Adrenal gland (tissue), 19 donors: ENCODE measurements at places on chromosomes 7 and 10. TPM values are rescaled to one million over a fixed set of nuclear protein-coding genes. Genes with fewer than 3 reads are reported as not detected.

The MBL2 gene
- polyA plus RNA-seq, result not detected

The KLLN gene
- 0.84 TPM for polyA plus RNA-seq

- no peak overlapping the region for H3K27ac ChIP-seq
- no peaks in the 10 kb centered on the region for H3K27me3 ChIP-seq
- H3K4me1 ChIP-seq, result no peaks in the 10 kb centered on the region
- no peaks in the 10 kb centered on the region for H3K36me3 ChIP-seq
Observed at GRCh38 chr10:95716466-95716865, 22.7 kb upstream of the TCTN3 start.

DNA sequence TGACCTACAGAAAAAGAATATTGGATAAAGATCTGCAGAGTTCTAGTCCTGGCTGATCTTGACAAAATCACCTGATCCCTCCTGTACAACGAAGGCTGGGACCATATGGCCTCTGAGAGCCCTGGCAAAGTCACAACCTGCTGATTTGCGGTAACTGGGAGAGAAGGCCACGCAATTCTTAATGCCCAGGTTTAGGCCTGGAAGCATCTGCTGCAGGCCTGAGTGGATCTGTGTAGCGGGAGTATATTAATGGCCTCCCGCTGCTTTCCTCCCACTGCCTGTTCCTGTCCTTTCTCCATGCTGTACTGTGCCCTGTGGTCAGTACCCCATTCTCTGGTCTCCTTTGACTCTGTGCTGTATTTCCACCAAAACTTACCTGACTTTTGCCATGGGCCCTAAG, 24.2 kb downstream of the AKR1B1 start:
- peaks cover 14% of the 10 kb centered on the region for H3K4me1 ChIP-seq
- no peak overlapping the region for H3K4me3 ChIP-seq
- DNase-seq, result no peak
- no peaks in the 10 kb centered on the region for H3K36me3 ChIP-seq
- peak overlapping the region; percentile 40 for H3K27ac ChIP-seq

DNA sequence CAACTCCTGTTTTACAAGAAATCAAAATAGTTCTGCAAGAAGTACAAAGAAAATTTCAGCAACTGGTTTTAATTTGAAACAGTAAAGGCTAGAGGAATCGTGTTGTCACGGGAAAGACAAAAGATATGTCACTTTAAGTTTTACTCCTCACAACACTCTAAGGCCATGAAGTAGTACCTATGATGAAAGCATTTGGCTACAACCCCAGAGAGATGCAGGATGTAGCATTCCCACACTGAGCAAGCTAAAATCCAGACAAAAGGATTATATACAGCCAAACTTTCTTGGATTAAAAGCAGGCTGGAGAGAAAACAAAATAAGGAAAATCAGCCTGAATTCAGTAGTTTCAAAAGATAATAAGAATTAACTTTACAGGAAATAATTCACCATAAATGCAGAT, 245.5 kb upstream of the STEAP1 start:
- H3K27me3 ChIP-seq, result no peaks in the 10 kb centered on the region
- DNase-seq, result no peak
- H3K36me3 ChIP-seq, result no peaks in the 10 kb centered on the region
- no peaks in the 10 kb centered on the region for H3K4me1 ChIP-seq

- H3K36me3 ChIP-seq, result no peaks in the 10 kb centered on the region
- H3K4me1 ChIP-seq, result peaks cover 14% of the 10 kb centered on the region
- DNase-seq, result no peak
- no peaks in the 10 kb centered on the region for H3K27me3 ChIP-seq
Observed at GRCh38 chr10:11697718-11698527, 44.3 kb upstream of the ECHDC3 start.

The TRIM50 gene
- 0.56 TPM for polyA plus RNA-seq

DNA sequence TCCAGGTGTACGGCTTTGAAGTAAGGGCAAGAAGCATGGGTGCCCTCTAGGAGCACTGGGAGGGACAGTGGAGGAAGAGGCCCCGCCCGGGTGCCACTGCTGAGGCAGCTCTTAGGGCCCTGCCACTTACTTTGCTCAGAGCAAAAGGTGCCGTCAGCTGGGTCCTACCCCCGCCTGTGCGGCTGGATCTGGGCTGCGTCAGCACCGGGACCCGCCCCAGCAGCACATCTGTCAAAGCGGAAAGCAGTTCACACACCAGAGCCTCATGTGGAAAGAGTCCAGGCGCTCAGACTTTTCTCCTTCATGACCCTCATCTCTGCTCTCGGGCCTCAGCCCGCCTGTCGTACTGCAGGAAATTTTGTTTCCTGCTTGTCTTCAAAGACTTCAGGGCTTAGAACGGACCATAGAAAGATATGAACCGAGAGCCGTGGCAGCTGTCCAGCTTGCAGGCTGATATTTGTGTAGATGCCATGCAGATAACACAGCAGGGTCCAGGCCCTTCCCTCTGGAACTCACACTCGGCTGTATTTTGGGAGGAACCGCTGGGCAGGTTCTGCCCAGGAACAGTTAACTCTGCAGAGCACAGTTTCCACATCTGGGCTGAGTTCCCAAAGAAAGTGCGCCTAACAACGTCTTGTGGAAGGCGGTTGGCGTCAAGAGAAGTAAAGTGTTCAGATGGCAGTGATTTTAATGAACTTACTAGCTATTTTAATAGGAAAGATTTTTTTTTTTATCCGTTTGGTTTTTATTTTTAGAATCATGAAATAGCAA, 44.3 kb upstream of the PRKAR1B start:
- no peaks in the 10 kb centered on the region for H3K27me3 ChIP-seq
- no peak overlapping the region for H3K4me3 ChIP-seq
- peaks cover 16% of the 10 kb centered on the region for H3K4me1 ChIP-seq
- H3K36me3 ChIP-seq, result peaks cover 11% of the 10 kb centered on the region
- peak; percentile 87 for DNase-seq

The AKR1E2 gene
- 0.95 TPM for polyA plus RNA-seq

DNA sequence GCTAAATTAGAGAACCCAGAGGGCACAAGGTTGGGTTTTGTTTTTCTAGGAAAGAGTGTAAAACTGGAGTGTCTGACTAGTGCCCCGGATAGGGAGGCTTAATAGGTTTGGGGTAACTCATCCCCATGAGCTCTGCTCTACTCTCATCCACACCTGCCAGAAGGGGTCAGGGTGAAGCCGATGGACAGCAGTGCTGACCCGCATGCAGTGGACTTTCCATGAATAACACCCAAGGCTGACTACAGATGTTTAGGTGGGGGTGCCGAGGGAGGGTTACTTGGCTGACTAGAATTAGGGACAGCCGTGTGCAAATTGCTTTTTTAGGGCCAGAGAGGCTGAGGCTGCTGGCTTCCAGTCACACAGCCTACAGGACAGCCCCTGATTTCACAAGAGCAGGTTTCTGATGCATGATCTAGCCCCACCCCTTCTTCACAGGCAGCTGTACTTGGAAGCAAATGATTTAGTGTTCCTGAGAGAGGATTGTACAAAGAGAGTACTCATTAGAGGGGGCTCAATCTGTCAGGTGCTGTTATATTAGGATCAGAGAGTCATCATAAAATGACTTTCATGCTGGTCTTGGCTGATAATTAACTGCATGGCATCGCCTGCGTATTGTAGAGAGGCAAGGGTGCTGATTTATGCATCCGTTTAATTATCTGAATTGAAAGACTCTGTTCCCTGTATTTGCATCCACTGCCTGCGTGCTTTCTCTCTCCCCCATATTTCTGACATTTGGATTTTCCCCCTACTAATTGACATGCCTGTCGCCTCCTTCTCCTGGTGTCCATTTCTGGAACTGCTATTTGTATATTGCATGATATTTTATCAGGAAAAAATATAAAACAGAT, 9.5 kb downstream of the INHBA start:
- peaks cover 3% of the 10 kb centered on the region for H3K4me1 ChIP-seq
- no peak overlapping the region for H3K4me3 ChIP-seq
- H3K27me3 ChIP-seq, result no peaks in the 10 kb centered on the region
- no peak for DNase-seq

GRCh38 chr7:132113536-132114371, 462.5 kb downstream of the PLXNA4 start:
- H3K4me1 ChIP-seq, result no peaks in the 10 kb centered on the region
- no peak overlapping the region for H3K4me3 ChIP-seq
- no peaks in the 10 kb centered on the region for H3K27me3 ChIP-seq

DNA sequence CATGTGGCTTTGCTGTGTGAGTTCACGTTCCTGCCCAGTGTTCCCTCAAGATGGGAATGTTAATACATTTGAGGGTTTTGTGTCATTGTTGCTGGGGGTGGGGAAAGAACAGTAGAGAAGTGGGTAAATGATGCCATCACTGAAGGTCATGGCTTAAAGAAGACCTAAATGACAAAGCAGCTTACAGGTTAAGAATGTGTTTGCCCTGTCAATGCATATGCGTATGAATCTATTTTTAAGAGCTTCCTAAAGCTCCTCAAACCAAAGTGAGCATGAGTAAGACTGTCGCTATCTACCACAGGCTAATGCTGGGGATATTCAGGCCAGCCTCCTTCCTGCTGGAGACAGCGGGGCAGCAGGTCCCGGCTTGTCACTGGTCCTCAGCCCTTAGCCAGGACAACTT, 162.9 kb downstream of the CREB5 start:
- H3K27ac ChIP-seq, result no peak overlapping the region
- H3K4me1 ChIP-seq, result no peaks in the 10 kb centered on the region
- no peaks in the 10 kb centered on the region for H3K27me3 ChIP-seq
- no peak overlapping the region for H3K4me3 ChIP-seq

- peaks cover 48% of the 10 kb centered on the region for H3K4me1 ChIP-seq
- H3K27ac ChIP-seq, result peak overlapping the region; percentile 79
- no peaks in the 10 kb centered on the region for H3K36me3 ChIP-seq
- no peak for DNase-seq
Observed at GRCh38 chr7:100443096-100443840, 7.0 kb upstream of the PPP1R35 start.

The SLC18A3 gene
- 0.16 TPM for polyA plus RNA-seq

DNA sequence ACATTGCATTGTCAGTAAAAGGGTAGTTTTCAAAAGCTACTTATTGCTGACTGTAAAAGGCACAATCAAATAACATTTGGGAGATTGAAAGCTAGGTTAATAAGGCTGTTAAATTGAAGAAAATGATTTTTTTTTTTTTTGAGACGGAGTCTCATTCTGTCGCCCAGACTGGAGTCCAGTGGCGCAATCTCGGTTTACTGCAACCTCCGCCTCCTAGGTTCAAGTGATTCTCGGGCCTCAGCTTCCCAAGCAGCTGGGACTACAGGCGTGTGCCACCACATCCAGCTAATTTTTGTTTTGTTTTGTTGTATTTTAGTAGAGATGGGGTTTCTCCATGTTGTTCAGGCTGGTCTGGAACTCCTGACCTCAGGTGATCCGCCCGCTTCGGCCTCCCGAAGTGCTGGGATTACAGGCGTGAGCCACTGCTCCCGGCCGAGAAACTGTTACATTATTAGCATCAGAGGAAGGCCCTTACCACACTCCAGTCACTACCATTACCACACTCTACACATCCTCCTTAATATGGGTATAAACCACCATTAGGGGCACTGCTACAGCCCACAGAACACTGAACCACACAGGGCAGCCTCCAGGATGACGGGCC, 1.0 kb downstream of the CYP51A1 start:
- H3K27ac ChIP-seq, result peak overlapping the region; percentile 93
- H3K36me3 ChIP-seq, result peaks cover 17% of the 10 kb centered on the region
- H3K4me3 ChIP-seq, result peak overlapping the region; percentile 56
- H3K4me1 ChIP-seq, result peaks cover 5% of the 10 kb centered on the region
- no peaks in the 10 kb centered on the region for H3K27me3 ChIP-seq
- DNase-seq, result no peak

DNA sequence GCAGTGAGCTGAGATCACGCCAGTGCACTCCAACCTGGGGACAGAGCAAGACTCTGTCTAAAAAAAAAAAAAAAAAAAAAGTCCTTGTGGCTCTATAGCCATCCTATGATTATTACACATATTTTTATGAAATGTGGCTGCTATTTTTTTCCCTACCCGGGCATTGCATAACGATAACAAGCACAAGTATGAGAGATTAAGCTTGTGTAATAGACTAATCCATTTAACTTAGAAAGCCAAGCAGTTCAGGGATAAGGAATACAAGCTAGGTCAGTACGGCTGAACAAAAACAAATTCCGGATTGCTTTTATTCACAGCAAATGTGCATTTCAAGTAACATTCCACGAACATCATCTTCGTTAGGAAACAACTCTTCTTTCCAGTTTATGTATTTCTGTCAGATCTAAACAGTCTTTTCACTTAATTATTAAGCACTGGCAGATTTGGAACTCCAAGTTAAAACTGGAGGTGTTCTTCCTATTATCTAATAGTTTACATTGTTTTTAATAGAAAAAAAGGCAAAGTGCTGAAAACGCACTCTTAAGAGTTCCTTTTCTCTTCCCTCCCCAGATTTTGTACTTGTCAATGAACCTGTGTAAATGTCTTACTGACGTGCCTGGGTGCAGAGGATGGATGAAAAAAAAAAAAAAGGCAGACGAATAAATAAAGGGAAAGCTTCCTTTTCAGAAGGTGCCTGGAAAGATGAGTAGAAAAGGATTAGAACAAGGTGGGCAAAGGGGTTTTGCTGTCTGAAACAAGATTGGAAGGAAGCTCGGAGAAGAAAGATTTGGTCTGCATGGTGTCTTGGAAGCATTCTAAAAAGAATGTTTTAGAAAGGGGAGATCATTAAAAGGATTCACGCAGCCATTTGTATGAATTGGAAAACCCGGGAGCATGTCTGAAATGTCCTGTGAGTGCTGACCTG, 81.1 kb downstream of the PRTFDC1 start:
- no peak for DNase-seq
- H3K27ac ChIP-seq, result peak overlapping the region; percentile 73
- H3K4me3 ChIP-seq, result no peak overlapping the region
- H3K36me3 ChIP-seq, result no peaks in the 10 kb centered on the region

The GNAT3 gene
- polyA plus RNA-seq, result not detected

DNA sequence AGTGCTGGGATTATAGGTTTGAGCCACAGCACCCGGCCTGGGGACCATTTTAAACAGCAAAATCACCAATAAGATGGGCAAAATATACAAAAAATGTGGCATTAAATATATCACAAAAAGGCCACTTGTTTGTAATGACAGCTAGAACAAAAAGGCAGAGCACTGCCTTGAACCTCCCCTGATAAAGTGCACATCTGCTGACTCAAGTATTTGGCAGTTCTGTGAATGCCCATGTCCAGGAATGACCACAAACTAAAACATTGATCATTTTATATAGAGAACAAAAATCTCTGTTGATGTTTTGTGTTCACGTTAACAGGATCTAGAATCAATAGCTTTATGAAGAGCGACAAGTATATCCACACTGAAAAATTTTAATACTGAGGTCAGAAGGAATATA, 21.5 kb downstream of the HERC4 start:
- peak; percentile 53 for DNase-seq
- H3K27ac ChIP-seq, result peak overlapping the region; percentile 6
- no peaks in the 10 kb centered on the region for H3K36me3 ChIP-seq

The LFNG gene
- polyA plus RNA-seq, result 15.5 TPM

DNA sequence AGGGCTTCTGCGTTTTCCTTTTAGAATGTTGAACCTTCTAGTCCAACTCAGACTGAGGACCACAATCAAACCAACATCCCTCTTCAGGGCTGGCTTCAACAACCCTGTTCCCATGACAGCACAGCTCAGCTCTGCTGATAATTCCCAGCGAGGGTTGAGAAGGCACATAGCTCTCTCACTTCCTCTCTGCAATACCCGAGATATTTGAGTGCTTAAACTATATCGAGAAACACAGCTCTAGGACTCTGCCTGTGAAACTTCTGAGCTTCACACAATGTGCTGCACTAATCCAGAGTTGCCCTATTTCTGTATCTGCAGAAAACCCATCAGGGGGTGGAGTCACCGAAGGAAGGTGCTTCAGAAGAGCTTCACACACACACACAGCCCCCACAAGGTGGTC, 1.6 kb upstream of the ADARB2 start:
- H3K27me3 ChIP-seq, result peaks cover 35% of the 10 kb centered on the region
- H3K4me3 ChIP-seq, result no peak overlapping the region
- no peaks in the 10 kb centered on the region for H3K4me1 ChIP-seq
- no peak for DNase-seq

The MLXIPL gene
- 586 TPM for polyA plus RNA-seq

- no peak overlapping the region for H3K27ac ChIP-seq
- H3K4me3 ChIP-seq, result no peak overlapping the region
- DNase-seq, result no peak
- no peaks in the 10 kb centered on the region for H3K27me3 ChIP-seq
Observed at GRCh38 chr10:132648072-132648850, 110.7 kb downstream of the INPP5A start.
